ENCODE measurements at places on chromosomes 6 and 20.

- no peak for DNase-seq
Observed at GRCh38 chr6:18039481-18039880, 52.0 kb upstream of the KIF13A start.

- no peak for DNase-seq
Observed at GRCh38 chr6:67336014-67336413, 1299.1 kb upstream of the ADGRB3 start.

DNA sequence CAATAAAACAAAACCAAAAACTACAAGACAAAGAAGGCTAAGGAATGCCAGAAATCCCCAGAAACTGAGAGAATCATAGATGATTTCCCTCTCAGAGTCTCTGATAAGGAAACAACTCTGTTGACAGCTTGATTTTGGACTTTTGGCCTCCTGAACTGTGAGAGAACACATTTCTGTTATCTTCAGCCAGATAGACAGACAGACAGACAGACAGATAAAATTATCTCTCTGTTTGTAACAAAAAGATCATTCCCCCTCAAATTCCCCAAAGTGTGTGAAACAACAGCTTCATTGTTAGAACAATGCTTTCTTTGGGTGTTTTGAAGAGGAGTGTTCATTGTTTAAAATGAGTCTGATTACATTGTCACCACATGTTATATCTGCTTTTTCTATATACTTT, 148.2 kb downstream of the BCKDHB start:
- DNase-seq = no peak

GRCh38 chr6:138044458-138044857, 62.8 kb downstream of the PERP start:
- no peak for DNase-seq

Measured in CD4-positive, CD25-positive, alpha-beta regulatory T cell (primary cell).